ENCODE measurements at places on chromosomes 12 and 14.
A peak's percentile ranks its signal among the peaks of the same experiment; 100 is the strongest.

- DNase-seq: no peak
Observed at GRCh38 chr12:2013086-2013485, 8.8 kb upstream of the DCP1B start.

DNA sequence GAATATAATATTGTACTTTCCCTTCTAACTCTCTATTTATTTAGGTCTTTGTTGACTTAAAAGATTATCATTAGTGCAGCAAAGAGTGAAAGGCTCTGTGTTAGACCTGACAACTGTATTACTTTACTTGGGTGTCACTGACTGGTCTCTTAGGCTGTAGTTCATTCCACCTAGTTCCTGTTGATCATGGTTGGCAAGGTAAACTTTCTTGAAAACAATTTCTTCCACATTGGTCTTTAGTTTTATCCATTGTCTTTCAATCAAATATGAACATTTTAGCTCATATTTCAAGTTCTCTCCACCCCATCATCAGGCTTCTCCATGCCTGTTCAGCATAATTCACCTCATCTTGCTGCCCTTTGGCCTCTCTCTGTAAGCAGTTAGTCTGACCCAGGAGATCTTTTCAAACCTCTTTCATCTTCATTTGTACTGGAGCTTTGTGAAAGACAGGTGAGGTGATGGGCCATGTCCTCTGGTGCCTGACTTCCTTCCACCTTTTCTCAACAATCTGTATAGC, 32.1 kb upstream of the PPM1H start:
- DNase-seq: no peak

GRCh38 chr12:24379433-24379832, 430.0 kb upstream of the SOX5 start:
- no peak for DNase-seq

DNA sequence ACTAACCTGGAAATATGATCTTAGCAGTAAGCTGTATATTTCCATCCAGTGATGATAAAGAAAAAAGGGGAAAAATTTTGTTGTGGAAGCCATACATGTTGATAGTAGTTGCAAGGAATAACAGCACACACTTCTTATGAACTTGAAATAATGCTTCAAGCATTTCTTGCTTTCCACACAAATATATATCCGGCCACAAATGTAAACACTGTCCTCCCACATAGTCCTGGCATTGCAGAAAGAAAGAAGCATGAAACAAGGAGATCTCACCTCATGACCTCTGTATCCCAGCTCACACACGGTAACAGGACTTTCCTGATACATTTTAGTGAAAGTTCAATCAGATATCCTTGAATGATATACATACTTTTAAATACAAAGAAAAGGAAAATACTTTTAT, 56.0 kb downstream of the LLPH start:
- DNase-seq: peak; percentile 37

DNA sequence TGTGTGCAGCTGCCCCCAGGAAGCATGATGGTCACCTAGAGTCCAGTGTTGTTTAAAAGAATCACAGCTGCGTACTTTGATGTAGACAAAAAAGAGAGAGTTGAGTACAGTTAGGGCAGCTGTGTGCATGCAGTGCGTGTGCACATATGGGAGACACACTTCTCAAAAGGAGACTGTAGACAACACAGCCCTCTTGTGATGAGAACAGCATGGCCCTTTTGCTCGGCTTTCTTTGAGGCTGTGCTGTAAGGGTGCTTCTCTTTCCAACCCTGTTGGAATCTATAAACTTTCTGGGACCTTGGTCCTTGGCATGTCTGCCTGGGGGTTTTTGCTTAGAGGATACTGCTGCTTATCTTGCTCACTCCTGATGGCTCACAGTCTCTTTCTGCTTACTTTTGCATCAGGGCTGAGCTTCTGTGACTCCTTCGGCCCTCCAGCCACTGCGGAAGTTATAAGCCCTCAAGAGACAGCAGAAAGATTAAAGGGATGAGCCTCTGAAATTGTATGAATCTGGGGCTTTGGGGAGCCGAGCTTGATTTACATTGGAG, 102.9 kb downstream of the DYRK2 start:
- DNase-seq: no peak

GRCh38 chr12:111202237-111202915, 166.5 kb downstream of the PHETA1 start:
- no peak for DNase-seq

GRCh38 chr12:44654646-44655639, 221.2 kb downstream of the NELL2 start:
- no peak for DNase-seq

GRCh38 chr12:44052554-44052953, 216.7 kb downstream of the TMEM117 start:
- no peak for DNase-seq

DNA sequence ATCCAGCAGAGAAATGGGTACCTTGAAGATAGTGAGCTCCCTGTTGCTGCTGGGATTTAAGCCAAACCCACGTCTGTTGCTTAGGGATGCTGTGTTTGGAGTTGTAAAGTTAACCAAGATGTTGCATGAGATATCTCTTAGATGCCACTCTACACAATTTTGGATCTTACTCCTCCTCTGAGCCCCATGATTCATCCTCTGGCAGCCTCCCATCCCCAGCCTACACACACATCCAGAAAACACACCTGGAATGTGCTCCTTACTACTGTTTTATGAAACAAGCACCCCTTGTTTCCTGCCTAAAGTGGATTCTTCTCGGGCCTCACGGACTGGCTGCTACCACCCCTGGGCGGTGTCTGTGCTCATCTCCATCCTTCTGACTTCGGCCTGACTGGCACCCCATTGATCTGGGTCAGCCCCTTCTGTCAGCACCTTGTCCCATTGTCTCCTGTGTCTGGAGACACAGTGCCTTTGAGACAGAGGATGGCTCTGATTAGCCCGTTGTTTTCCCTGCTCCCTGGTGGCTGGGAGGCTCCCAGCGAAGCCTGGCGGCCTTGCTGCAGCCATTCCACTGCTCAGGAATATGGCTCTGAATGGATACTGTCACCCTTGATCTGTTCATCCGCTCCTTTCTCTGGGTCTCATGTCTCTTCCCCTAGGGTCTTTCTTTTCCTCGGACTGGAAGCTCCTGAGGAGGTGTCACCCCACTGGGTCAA, 24.3 kb downstream of the TSPAN9 start:
- DNase-seq: no peak

DNA sequence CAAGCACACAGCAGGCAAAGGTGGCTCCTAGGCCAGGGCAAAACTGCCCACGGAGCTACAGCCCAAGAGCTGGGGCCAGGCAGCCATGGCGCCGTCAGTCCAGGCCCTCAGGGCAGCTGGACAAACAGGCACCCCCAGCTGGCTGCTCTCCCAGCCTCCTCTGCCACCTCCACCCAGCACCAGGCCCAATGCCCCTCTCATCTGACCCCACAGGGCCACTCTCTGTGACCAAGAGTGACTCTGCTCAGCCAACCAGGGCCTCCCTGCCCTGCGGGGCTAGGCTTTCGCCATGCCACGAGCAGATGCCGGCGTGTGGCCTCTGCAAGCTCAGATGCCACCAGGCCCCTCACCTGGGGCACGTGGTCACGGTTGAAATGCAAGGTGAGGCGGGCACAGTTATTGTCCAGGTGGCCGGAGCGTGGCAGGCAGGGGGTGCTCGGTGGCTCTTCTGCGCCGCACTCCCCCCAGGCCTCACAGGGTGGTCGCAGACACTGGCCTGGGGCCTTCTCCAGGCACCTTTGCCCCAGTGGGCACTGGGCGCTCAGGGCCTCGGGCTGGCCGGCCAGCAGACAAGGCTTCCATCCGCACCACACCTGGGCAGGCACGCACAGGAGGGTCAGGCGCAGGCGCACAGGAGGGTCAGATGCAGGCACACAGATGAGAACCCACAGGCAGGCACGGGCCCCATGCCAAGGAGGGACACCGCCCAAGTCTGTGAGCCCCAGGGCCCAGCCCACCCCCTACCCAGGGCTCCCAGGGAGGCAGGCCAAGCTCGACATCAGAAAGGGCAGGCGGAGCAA, 23.0 kb downstream of the JAG2 start:
- DNase-seq: no peak

DNA sequence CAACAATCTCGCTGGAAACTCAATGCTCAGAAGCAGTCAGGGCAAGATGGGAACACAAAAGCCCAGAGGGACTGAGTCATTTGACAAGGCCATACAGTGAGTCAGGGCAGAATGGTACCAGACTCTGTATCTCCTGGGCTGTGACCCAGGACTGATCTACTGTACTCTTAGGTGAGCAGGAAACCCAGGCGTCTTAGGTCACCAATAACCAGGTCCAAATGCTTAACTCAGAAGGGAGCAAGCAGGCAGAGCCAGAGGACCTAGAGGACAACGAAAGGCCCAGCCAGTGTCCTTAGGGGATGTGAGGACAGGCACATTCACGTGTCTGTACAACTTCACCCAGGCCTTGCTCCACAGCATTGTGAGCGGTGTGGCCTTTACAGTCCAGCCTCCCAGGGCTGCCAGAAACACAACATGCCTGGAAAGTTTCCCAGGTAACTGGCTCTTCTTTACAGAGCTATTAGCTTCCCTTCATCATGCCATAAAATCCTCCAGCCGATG, 69.9 kb downstream of the ARL6IP4 start:
- DNase-seq: peak; percentile 68
